Sciatic nerve (tissue), 2 donors: ENCODE measurements at places on chromosomes 13 and 19. TPM values are rescaled to one million over a fixed set of nuclear protein-coding genes. Genes with fewer than 3 reads are reported as not detected.

- no peak for DNase-seq
Observed at GRCh38 chr13:45598597-45598996, 16.9 kb downstream of the ERICH6B start.

- DNase-seq = no peak
Observed at GRCh38 chr19:4830768-4831265, 695 bp downstream of the TICAM1 start.

GRCh38 chr13:98752467-98753290 lies at the start of gene SLC15A1:
Gene SLC15A1, minus strand, starts transcription at chr13:98752672. Its CDS starts 74 bp downstream, at chr13:98752598.
- no peak for DNase-seq

DNA sequence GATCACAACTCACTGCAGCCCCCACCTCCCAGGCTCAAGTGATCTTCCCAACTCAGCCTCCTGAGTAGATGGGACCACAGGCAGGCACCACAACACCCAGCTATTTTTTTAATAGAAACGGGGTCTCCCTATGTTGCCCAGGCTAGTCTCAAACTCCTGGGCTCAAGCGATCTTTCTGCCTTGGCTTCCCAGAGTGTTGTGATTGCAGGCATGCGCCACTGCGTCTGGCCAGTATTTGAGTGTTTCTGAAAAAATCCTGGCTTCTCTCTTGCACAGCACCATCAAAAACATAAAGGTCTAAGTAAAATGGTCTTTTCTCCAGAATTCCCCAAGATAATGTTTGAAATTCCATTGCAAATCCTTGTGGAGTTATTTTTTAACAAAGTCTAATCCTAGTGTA lies 47.8 kb downstream of the ELF1 start:
- DNase-seq = no peak

DNA sequence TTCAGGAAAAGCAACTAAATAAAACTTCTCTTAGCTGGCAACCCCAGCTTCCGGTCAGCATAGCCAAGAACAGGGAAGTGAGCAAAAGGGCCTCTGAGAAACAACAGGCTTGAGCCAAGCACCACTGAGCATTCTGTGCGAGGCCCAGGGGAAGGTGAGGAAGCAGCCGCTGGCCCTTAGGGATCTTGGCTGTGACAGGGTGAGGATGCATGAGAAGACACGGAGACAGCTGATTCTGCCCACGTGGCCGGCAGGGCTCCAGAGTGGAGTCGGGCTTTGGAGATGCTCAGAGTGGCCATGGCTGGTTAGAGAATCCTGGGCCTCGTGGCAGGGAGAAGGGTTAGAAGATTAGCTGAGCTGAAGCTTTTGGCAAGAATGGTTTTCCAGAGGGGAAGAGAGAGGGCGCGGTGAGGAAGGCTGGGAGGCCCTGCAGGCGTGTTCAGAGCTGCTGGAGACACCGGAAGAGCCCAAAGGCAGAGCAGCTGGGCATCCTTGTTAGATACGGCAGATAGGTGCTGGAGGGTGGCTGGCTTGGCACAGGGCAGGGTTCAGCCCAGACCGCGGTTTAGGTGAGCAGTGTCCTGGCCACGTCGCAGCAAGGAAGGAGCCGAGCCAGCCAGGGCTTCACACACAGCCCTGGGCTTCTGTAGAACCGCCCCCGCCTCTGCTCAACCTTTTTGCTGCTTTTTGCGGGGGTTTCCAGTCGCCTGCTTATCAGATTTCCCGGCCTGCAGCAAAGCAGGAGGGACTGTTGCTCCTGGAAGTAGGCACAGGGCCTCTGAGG lies 17.3 kb downstream of the UPF1 start:
- DNase-seq = peak; percentile 74

GRCh38 chr13:52868190-52868589 lies 19.8 kb upstream of the PCDH8 start:
- no peak for DNase-seq

Gene LONP1
- total RNA-seq = 48.8 TPM

GRCh38 chr13:49140910-49141611 lies 79.1 kb upstream of the MLNR start:
- no peak for DNase-seq

Gene SIGLEC12
- total RNA-seq = not detected

- DNase-seq = no peak
Observed at GRCh38 chr19:21848706-21849105, 12.7 kb upstream of the ZNF43 start.

GRCh38 chr13:29853131-29853530 lies 2.7 kb upstream of the UBL3 start:
- no peak for DNase-seq

GRCh38 chr19:39676004-39676403 lies 20.3 kb downstream of the LGALS16 start:
- no peak for DNase-seq

DNA sequence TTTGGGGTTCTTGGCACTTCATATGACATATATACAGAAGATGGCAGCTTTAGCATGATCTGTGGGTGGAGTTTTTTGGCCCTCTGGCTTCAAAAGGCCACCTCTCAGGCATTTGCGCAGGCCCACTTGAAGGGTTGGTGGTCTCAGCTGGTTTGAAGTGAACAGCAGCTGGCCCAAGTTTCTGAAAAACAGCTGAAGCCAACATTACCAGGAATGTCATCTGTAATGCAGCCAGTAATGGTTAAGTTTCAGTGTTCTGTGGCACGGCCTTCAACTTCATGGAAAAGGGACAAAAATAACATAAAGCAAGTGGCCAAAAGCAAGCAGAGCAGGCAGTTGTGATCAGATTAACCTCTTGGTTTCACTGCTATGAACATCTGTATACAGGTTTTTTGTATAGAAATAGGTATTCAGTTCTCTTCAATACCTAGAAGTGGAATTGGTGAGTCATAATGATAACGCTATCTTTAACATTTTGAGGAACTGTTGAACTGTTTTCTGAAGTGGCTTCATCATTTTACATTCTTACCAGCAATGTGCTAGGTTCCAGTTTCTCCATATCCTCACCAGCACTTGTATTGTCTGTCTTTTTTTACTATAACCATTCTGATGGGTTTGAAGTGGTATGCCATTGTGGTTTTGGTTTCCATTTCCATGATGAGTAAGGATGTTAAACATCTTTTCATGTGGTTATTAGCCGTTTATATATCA lies 245.4 kb downstream of the SHISA2 start:
- no peak for DNase-seq

Gene CLDN10
- total RNA-seq = not detected

Gene MEF2B
- total RNA-seq = 4.7 TPM

- peak; percentile 91 for DNase-seq
Observed at GRCh38 chr19:6066661-6067646, 43.3 kb downstream of the RFX2 start.

DNA sequence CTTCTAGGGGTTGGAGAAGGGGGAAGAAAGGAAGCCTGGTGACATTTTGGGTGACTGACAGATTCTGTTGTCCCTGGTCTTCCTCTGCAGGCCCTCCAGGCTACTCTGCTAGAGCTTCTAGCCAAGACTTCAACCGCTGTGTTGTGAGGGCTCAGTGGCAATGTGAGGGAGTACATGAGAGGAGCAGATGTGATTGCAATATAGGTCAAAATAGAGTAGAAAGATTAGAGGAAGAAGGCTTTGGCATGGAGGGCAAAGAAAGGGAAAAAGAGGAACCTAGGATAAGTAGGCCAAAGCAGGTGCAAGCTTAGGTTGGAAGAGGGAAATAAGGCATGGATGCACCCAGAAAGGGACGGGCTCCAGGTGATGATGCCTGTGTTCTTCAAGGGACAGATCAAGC lies 216.9 kb downstream of the RGCC start:
- DNase-seq = no peak

- no peak for DNase-seq
Observed at GRCh38 chr13:27474751-27475268, 24.4 kb upstream of the MTIF3 start.

Gene LRRC4B
- total RNA-seq = 3.5 TPM
